ENCODE measurements at places on chromosomes 2 and 18.

DNA sequence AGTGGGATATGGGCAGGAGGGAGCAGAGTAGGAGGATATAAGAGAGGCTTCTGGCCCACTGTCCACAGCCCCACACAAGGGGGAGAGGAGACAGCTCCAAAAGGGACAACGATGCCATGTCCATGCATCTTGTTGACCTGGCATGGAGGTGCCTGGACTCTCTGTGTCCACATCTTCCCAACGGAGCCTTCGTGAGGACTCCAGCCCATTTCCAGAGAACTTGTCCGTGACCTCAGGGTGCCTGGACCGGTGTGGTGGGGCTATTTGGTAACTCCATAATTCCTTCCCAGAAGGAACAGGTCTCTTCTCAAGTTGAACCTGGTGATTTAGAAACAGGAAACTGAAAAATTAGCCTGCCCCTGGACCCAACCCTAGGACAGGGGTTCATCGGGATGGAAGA, 133.9 kb downstream of the CYP26B1 start:
- DNase-seq, result no peak

DNA sequence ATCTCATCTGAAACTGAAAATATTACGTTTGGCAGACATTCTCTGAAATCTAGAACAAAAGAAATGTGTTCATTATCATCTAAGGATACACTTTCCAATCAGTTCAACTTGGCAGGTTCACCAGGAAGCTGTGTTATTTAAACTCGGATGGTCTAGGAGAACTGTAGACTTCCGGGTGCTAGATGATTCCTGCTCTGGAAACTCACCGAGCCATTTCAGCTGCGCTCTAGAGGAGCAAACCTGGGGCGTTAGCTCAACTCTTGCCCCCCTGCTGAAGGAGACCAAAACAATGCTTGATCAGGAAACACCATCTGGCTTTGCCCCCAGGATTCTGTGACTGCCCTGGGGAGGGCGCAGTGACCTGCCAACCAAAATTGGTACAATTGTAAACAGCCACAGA, 22.9 kb downstream of the MLPH start:
- no peak for DNase-seq

GRCh38 chr2:112216167-112216566, 38.7 kb downstream of the ZC3H8 start:
- no peak for DNase-seq

DNA sequence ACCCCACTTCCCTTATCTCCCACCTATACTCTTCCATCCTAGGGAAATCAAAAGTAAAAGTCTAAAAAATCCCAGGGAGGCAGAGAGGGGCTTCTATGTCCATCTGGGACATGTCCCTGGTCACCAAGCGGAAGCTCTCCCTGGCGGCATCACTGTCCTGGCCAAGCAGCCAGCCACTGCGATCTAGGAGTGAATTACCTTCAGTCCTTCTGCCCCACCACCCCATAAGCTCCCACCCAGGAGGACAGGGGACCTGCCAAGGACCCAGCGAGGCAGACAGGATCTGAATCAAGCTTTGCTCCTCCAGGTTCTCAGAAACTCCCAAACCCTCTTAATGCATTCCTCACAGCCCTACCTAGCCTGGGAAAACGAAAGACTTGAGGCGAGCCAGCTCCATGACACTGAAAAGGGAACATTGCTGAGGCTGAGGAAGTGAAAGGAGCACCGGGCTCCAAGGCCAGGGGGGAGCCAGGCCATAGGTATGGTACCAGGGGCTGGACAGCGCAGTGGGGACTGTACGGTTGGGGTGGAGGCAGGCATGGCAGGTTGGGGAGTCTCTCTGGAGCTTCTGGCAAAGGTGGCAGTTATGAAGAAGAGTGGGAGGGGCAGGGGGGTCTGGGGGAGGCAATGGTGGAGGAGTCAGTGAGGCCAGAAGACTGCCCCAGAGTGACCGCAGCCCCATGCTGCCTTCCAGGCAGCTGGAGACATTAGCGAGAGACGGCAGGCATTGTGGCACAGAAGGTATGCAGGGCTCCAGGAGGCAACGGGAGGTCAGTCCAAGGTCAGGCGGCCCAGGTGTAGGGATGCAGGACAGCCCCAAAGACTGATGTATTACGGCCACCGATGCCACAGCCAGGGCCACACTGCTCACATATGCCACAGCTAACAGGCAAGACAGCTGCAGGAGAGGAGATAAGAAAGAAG, 2.7 kb upstream of the SLC23A3 start:
- no peak for DNase-seq

- no peak for DNase-seq
These were observed 62.5 kb upstream of the LGALSL start for GRCh38 chr2:64391424-64391823.

DNA sequence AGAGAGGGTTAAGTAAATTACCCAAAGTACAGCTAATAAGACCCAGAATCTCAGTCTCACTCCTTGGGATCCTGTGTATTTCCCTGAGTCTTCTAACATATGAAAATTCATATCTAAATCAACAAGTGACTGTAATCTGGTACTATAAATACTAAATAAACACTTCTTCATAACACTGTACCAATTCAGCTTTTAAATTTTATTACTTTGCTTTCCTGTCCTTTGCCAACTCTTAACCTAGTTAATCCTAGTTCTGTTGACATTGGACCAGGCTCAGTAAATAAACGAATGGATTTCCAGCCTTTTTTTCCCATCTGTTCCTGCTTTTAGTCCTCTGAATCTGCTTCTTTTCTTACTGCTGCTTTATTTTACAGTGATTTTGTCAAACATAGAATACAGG, 13.8 kb downstream of the MRPL35 start:
- no peak for DNase-seq

DNA sequence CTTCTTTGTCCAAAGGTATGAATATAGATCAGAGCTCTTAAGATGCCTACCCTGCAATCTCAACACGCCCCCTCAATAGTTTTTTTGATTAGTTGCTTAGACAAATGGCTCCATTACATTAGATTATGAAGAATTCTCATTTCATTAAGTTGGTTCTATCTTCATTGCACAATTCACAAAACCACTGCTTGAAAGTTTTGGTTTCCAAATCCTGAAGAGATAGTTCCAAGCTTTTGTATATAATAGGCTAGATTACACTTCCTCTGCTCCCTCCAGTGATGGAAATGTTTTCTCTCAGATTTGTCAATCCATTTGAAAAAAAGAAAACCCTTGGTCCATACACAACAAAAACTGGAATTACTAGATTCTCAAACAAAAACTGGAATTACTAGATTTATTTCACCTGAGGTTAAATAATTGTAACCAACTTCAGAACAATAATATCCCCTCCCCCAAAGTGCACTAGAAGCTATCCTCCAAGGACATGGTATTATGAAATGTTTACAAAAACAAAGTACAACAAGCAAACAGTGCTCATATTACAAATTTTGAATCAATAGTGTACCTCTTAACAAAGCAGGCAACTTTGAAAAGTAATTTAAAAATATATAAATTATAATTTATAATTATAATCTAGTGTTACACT, 6.8 kb upstream of the TLK1 start:
- no peak for DNase-seq

DNA sequence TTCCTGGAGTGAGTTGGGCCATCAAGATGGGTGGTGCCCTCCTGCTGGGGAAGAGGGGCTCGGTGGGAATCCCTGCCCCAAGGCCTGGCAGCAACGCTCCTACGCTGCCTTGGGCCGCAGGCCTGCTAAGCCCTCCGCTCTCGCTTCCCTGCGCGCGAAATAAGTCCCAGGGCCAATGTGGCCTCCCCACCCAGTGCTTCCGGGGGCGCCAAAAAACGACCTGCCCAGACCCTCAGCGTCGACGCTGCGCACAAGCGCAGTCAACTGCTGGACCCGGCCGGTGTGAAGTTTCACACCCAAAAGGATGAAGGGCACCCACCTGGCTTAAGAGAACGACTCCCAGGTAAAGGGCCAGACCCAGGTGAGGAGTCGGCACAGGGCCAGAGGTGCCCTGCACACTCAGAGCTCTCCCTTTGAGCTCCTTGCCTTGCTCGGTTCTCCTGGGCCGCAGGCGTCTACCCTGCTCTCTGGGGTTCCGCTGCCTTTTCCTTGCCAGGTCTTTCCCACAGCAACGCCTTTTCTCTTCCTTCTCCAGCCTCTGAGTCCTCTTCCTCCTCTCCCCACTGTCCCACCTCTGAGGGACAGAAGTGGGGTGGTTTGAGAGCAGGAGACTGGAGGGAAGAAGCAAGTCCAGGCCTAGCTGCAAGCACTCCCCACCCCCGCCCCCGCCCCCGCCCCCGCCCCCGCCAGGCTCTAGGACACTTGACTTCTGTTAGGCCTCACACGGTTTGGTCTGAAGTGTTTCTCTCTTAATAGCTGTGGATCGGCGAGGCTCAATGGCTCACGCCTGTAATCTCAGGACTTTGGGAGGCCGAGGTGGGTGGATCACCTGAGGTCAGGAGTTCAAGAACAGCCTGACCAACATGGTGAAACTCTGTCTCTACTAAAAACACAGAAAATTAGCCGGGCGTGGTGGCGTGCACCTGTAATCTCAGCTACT, at the start of gene DNAJC5G:
Gene DNAJC5G, plus strand, starts transcription at position 223 of the 940 bp plus-strand sequence. CDS start 1,296 bp downstream, outside the sequence.
- no peak for DNase-seq

DNA sequence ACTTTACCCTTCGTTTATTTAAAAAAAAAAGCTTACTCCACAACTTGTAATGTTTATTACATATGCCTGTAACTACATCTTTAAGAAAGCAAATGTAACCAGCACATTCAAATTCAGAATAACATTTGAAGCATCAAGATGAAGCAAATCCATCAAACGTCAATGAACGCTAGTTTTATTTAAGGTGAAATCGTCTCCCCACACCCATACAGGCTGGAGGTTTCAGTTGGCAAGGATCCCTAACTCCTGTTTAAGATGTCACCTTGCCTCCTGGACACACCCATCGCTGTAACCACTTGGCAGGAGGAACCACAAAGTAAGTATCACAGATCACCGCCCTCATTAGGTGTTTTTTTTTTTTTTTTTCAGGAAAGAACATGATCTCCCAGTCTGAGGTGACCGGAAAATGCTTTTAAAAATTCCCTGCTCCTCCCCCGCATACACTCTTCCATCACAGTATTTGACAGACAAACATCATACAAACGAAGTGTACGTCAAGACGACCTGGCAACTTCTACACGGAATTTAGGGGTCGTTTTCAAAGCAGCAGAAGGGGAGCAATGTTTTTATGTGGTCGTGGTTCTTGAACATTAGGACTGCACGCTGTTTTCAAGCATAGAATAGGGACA, 19.7 kb upstream of the STPG4 start:
- DNase-seq, result no peak

DNA sequence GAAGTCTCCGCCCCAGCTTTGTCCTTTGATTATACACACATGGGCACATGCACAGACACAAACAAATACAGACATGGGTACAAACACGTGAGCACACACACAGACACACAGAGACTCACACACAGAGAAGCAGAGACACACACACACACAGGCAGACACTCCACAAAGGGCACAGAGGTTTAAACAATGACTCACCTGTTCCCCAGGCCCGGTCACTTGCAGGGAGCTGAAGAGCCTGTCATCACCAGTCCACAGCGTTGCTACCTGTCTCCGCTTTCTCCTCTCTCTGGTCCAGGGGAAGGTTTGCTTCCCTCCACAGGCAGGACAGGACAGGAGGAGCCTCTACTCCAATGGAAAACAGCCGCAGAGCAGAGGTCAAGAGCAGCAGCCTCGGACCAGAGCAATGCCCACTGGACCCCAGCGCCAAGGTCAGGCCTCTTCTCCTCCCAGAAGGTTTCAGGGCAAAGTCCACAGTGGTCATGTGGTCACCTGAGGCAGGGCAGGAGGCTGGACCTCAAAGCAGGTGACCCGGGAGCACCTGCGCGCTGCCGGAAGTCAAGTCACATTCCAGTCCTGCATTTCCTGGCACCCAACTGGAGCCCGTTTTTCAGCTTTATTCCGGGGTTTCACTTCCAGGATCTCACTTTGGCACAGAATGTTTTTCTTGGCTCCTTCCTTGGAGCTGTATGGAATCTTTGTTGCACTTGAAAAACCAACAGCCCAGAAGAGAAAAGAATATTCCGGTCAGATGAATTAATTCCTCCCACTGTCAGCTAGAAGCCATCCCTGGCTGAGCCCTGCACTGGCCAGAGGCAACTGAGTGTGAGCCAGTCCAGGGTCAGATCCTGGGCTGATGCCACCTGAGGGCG, at the start of gene RAB17:
Gene RAB17, minus strand, starts transcription at position 463 of the 869 bp plus-strand sequence. CDS start 4,580 bp downstream, outside the sequence.
- DNase-seq, result no peak

DNA sequence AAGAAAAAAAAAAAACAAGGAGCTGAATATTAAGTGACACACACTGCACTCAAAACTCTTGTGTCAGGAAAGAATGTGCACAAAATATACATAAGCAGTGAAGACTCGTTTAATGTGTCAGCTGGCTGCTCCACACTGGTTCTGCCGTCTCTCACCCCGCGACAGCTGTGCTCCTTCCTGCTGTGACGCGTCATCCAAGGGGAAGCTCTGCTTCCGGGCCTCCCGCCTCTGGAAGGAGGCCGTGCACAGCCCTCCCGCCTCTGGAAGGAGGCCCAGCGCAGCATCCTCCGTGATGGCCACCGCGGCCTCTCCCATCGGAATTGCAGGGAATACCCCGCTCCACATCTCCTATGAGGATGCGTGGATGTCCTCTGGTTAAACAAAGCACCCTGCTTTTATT, 151.0 kb downstream of the HDAC4 start:
- DNase-seq, result peak; percentile 76

DNA sequence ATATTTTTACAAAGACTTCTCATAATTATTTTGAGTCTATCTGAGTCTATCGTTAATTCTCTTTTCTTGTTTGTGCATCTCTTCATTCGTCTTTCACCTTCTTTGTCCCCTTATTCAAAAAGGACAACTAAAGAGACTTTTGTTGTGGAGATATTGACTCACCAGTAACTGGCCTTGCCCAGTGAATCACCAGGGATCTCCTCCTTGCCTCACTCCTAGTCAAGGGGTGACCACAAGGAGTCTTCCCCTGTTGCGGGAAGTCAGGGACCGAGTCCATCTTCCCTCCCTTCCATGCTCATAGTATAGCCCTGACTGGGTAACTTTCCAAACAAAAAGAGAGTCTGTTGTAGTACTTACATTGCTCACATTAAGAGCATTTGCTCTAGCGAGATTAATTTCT, 158.9 kb downstream of the NEB start:
- DNase-seq, result no peak

DNA sequence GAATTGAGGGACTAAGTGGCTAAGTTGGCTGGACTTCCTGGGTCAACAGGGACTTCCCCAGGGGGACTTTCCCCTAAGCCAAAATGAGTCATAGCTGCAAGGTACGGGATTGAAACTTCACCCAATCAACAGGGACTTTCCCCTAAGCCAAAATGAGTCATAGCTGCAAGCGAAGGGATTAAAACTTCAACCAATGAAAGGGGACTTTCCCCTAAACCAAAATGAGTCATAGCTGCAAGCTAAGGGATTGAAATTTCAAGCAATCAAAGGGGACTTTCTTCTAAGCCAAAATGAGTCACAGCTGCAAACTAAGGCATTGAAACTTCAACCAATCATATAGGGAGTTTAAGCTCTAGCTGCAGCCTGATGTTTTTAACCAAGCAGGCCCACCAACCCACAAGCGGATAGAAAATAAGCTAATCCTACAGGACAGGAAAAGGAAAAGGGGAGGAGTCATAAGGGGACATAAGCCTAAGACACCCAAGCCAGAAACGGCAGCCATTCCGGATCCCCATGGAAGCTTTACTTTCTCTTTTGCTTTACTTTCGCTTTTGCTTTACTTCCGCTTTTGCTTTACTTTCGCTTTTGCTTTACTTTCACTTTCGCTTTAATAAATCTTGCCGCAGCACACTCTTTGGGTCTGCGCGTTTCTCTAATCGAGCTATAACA, 1375.4 kb upstream of the CELF4 start:
- DNase-seq, result no peak

Data from left renal pelvis (tissue), 4 donors.